ENCODE measurements at places on chromosomes 1 and 21.

GRCh38 chr1:12464045-12464461 is 154.0 kb downstream of the DHRS3 start:
- DNase-seq = no peak

DNA sequence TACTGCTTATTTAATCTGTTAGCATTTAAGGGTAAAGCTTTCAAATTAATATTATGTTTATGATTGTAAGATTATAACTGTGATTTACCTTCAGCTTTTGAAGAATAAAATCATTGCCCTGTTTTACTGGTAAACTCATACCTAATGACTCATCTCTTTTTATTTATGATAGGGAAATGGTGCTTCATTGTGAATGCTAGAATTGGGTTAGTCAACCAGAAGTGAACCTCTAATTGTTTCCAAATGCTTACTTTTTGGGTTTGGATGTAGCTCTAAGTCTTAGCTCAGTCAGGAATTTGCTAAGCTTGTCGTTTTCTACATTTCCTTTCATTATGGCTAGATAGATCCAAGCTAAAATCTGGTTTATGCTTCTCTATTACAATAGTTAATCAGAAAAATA is 59.4 kb downstream of the SLC30A7 start:
- DNase-seq = no peak

- peak; percentile 21 for DNase-seq
Measured at GRCh38 chr1:60668585-60668984, 413.8 kb upstream of the NFIA start.

GRCh38 chr1:31772669-31773248 is 8.6 kb upstream of the ADGRB2 start:
- DNase-seq = no peak

- DNase-seq = no peak
Measured at GRCh38 chr1:174690266-174690665, 242.5 kb downstream of the GPR52 start.

DNA sequence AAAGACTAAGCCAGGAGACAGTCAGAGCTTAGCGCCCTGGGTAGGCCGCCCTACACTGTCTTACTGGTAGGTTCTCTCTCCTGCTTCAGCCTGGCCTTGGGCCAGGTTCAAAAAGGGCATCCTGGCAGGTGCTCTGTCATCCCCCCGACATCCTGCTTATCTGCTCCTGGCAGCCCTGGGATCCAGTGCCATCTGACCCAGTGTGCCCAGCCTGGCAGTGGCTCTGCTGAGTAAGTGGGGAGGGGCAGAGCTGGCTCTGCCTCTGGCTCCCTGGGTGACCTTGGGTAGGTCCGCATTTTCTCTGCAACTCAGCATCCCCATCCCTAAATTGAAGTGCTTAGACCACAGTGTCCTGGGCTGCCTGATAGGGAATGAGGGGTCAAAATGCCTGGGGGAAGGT is 549.9 kb downstream of the PTPRU start:
- DNase-seq = no peak

DNA sequence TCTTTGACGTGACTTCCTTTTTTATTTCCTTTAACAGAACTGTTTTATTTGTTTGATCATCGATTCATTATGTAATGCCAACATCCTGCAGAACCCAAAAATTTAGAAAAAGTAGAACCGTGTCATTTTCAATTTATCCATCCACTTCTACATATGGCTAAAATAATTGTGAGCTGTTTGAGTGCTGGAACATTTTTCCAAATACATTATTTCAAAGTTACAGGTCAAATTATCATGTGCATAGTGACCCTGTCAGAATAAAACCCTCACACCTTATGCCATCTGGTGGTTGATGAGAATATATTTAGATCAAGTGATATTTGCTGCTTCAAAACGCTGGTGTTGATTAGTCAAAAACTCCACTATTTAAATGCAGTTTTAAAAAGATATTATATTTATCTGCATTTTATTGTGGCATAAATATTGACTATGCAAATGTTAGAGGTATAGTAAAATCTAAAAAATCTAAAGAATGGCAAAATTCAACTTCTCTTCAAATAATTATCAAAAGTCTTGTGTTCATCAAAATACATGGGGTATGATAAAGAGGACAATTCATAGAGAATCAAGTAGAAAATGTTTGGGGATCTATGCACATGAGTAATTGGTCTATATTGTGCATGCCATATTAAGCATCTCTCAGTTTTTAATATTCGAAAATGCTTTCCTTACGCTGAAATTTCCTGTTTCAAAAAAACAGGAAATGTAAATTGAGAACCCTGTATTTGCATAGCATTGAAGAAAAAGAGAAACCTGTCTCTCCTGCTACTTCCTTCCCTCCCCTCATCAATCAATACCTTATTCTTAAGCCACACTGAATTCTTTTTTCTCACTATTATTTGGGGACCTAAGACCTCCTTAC is 39.7 kb downstream of the UBE2U start:
- no peak for DNase-seq

DNA sequence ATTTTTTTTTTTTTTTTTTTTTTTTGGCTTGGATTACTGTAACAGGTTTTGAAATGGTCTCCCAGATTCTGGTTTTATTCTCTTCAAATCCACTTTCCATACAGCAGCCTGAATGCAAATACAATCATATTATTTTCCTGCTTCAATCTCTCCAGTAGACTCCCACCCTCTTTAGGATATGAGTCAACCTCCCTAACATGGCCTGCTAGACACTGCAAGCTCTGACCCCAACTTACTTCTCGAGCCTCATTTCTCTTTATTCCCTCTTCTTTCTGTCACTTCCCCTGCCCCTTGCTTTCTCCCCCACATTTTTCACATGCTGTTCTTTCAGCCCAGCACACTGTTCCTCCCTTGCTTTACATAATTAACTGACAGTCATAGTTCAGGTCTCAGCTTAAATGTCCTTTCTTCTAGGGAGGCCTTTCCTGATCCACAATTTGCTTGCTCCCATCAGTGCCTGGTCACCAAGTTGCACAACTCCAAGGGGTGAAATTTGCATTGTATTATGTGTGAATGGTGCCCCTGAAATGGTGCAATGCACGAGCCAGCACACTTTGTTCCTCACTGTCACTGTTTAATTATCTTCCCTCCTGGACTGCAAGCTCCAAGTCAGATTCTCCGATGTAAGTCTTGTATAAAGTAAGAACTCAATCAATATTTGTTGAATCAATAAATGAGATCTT is 22.1 kb upstream of the IL19 start:
- no peak for DNase-seq

GRCh38 chr1:64327119-64327518 is 123.7 kb downstream of the UBE2U start:
- DNase-seq = no peak

DNA sequence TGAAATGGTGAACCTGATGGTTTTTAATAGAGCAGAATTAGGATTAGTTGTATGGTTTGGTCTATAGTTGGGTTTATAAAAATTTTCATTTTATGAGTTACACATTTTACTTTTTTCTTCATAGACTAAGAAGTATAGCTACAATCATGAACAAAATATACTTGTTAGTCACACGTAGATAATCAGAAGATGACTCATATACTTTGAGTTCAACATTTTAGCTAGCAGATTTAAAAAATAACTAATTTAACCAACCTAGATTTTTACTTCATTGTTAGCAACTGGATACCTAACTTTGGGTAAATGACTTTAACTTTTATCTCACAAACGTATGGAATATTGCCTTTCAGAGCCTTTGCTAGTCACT is 27.9 kb downstream of the MORC3 start:
- DNase-seq = no peak

GRCh38 chr1:109061183-109061582 is 14.6 kb downstream of the TAF13 start:
- DNase-seq = no peak

DNA sequence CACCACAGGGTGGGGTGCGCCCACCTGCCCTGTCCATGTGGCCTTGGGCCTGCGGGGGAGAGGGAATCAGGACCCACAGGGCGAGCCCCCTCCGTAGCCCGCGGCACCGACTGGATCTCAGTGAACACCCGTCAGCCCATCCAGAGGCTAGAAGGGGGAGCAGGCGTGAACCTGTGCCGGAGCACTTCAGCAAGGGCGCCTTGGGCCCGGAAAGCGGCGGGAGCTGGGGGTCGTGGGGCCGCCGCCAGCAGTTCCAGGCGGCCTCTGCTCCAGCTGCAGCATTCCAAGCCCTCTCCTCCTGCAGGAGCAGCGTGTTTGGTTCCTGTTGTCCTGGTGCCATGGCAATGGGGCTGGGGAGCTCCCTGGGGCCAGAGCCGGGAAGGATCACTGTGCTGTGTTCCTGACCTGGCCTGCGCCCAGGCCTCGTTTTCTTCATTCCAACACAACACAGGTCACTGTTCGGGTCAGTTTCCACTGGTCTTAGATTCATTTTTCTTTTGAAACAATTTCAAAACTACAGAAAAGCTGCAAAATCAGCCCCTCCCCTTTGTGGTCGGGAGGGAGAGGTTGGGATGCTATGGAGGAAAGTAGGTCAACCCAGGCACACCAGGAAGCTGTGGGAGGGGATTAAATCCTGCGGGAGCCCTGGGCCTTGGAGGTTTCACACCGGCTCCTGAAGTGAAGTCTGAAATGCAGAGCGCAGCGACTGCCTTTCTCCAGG is 18.8 kb downstream of the SLX9 start:
- DNase-seq = no peak

DNA sequence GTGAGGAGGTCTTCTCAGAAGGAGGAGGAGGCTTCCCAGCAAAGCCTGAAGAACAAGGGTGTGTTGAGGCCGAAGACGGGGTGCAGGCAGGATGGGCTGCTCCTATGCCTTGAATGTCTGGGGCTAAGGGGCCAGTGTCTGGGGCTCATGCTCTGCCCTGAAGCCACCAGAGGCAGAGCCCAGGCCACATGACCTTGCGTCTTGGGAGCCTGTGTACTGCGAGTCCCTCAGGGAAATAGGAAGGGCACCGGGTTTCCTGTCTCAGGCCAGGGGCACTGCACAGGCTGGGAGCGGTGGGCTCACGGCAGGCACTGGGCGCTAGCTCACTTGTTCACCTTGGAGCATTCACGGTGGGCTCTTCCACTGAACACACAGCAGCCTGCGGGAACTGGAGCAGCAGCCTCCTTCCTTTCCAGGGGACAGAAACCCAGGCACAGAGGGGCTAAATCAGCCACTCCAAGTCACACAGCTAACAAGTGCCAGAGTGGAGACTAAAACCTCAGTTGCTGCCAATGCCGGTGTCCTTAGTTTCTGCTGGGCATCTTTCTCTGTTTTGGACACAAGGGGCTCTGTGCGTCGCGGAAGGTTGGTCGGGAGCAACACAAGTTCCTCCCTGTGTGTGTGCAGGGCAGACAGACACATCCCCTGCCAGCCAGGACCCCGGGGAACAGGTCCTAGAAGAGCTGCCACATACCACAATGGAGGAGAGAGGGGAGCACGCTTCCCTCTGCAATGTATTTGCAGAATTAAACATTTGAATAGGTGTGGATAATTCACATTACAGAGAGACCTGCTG is 104.8 kb upstream of the C1orf174 start:
- DNase-seq = no peak

- no peak for DNase-seq
Measured at GRCh38 chr1:160432371-160432786, 32.0 kb downstream of the VANGL2 start.

DNA sequence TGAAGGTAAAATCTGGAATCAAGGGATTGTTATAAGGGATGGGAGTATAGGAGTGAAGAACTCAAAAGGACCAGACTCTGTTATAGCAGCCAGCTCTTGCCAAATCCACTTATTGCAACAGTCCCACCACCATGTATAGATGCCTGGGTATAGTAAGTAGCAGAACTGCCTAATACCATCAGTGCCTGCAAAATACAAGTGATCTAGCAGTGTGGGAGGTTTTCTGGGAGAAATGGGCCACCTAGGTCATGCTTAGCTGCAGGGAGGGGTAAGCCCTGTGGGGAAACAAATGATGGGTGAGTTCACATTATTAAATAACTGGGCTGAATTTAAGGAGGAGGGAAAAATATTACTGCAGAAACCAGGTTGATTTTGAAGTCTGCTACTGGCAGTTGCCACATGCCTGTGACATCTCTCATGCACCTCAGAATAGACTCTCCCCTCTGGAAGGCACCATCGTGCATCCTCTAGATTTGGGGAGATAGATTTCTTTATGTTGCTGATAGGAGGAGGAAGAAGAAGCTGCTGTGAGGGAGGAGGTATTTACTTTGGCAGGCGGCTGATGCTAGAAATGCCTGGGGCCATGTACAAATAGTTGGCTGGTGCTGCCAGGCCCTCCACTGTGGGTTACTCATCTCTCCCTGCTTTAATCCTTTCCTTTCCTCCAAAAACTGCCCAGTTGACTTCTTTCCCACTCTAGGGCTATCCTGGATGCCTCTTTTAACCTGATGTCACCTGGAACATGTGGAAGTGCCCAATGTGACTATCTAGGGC is 27.5 kb downstream of the HLX start:
- no peak for DNase-seq

DNA sequence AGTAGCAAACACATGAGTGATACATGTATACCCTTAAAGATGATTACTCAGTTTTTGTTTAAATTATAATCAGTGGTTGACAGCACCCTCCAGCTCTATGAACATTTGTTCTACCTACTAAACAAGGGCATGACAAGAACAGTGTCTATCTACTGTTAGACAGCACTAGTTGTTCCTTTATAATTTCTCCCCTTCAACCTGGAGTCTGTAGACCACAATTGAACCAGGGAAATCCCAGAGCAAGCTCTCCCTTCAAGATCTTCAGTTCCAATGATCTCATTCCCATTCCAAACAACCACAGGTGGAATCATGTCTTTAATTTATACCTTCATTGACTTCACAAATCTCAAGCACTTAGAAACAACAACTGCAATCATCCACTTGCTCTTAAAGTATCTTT is 216.1 kb downstream of the HHIPL2 start:
- no peak for DNase-seq

DNA sequence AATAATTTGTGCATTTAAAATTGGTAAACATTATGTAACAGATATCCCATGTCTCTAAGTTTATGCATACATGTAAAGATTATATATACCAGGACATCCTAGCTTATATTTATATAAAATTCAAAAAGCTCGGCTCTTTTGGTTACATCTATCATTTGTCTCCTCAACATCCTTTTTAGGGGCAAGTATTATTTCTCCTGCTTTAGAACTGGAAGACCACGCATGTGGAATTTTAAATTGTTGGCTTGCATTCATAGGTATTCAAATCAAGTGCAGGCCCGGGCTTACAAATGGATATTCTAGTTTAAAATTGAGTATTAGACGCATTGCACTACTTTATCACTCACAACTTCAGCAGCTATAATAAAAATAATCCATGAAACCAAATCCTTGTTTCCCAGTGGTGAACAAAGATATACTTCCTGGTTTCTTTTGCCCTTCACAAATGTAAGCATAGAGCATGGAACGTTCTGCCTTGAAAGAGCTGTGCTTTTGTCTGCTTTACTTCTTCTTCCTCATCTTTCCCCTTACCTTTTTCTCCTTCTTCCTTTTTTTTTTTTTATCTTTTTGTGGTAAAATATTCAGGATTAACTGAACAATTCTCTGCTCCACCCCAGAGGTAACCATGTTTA is 57.1 kb downstream of the DDAH1 start:
- no peak for DNase-seq

DNA sequence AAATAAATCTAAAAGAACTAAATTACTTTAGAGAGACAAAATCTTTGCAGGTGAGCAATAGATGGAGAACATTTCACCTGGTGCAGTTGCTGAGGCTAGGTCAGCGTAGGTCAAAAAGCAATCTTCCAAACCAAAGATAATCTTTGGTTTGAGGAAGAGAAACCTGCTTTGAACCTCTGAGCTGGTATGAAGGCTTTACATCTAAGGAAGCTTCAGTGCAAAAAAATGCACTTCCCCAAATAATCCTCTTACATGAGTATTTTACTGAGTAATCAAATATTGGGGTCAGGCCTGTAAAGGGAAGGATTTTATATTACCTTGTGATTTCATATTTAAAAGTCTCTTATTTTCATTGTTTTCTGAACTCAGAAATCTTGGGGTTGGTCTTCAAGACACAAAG is 223.6 kb downstream of the SRGAP2C start:
- no peak for DNase-seq
